SHP77 treated with DMSO at 0.1 percent for 48 hours (cell line): ENCODE measurements at places on chromosomes 1 and 21.

GRCh38 chr1:185733818-185734735 lies at the start of gene HMCN1:
TSS of gene HMCN1 (plus strand) at chr1:185734391. CDS start at chr1:185734780, 389 bp downstream.
- DNase-seq, result no peak

GRCh38 chr1:96525657-96526557 lies 195.7 kb upstream of the PTBP2 start:
- no peak for DNase-seq

DNA sequence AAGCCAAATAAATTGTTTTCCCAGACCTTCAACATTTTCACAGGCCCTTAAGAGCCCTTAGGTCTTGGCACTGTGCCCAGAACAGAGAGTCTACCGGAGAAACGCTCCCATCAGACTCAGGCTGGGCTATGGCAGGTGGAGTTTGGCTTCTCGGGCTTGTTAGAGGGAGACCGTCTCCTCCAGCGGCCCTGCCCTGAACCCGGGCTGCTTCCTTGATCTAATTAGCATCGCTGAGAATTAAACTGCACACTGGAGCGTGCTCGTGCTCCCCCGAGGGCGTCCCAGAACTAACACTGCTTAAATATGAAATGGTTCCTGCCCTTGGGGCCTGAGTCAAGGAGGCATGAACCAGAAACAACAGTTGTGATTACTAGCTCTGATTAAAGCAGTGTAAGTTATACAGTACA lies 634.4 kb downstream of the MATN1 start:
- peak; percentile 87 for DNase-seq

- DNase-seq, result no peak
Observed at GRCh38 chr1:166679369-166679768, 159.9 kb upstream of the POGK start.

DNA sequence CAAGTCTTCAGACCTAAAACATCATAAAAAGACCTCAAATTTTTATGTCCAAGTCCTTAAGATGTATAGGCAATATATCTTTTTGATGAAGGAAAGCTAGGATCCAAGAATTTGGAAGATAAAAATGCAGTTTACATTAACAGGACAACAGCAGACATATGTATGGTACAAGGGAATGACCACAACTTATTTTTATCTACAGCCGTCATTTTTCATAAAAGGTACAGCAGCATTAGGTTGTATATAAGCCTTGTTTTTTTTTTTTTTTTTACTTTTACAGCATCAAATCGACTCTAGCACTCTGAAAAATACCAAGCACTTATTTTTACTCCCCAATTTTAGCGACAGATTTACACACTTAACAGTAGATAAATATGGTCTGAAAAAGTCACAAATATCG lies 1.3 kb downstream of the SRSF10 start:
- no peak for DNase-seq

DNA sequence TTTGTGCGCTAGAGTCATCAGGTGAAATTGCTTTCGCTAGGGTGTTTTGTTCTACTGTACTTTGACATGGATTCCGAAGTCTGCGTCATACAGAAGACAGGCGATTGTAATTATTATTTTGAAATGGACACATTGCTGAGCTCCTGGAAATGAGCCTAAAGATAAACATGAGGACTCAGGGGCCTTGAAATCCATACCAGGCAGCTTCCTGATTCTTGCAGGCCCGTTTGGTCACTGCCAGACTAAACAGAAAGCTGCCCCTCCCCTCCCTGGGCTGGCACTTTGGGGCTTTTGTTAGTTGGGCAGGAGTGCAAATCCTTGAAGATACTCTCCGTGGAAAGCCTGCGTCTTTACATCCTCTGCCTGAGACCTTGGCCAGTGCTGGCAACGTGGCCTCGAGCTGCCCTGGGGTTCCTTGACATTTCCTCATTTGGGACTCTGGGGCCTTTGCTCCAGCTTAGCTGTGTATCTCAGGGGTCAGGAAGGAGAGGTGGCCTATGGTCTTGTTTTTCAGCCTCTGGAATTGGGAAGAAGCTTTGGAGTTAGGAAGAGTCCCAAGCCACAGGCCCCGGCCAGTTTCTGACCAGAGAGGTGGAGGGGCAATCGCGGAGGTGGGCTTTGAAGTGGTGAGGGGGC lies 26.9 kb upstream of the KCNE2 start:
- no peak for DNase-seq

GRCh38 chr1:240004086-240004749 lies 87.5 kb upstream of the FMN2 start:
- no peak for DNase-seq

DNA sequence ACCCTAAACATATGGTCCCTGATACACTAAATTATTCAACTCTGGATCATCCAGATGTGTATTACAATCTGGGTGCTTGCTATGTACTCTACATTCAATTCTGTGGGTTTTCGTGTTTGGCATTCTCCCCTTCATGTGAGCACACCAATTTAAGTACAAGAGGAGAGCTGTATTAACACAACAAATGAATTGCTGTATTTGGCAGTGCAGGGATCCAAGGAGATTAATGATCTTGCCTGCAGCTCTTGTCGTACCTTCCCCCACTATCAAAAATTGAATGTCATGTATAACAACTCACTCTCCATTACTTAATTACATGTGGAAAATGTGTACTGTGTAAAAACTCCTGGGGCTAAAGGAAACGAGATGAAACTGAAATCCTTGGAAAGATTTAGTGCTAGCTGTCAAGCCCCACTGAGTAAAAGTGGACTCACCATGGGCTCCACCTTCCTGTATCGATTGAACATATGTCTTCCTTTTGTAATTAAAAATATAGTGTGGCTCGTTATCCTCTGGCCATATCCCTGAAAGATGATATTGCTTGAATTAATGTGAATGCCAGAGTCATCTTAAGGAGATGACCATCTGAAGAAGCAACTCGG lies 172.2 kb upstream of the L1TD1 start:
- no peak for DNase-seq

DNA sequence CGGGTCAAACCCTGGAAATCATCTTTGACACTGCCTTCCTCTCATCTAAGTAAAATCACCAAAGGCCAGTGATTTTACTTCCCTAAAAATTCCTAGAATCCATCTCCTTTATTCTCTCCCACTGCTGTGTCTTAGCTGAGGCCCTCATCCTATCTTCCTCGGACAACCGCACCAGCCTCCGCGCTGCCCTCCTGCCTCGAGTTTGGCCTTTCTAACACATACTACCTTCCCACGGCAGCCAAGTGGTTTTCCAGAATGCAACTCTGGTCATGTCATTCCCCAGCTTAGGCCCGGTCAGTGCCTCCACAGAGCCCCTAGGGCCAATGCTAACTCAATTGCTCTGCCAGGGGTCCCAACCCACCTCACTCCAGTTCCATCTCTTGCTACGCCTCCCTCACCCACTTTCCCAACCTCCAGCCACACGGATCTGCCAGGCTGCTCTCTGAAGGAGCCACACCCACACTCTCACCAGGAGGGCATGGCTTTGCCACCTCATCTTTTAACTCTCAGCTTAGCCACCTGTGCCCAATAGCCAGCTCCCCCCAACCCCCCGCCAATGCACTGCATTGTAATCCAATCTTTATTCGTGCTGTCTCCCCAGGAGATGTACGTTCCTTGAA lies 6.8 kb downstream of the TMEM9 start:
- DNase-seq, result no peak

DNA sequence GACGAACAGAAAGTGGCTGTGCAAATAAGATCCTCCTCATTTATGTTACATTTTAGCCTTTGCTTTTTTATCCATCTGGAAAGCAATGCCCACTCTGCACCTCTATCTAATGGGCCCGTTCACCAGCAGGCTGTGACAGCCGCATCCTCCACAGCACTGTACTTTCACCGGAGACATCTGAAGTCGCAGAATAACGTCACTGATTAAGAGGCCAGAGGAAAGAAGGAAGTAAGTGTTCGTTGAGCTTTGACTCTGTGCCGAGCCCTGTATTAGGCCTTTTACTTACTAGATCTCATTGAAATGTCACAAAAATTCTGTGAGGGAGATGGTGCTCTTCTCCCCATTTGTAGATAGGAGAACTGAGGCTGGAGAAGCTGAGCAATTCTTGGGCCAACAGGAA lies 62.3 kb downstream of the KAZN start:
- no peak for DNase-seq
